ENCODE measurements at places on chromosomes 3 and 15. TPM values are rescaled to one million over a fixed set of nuclear protein-coding genes. Genes with fewer than 3 reads are reported as not detected.

GRCh38 chr3:187976365-187976900, 177.5 kb upstream of the LPP start:
- no peak for DNase-seq

- DNase-seq, result peak; percentile 87
Observed at GRCh38 chr3:159732172-159733111, 256.2 kb upstream of the IL12A start.

DNA sequence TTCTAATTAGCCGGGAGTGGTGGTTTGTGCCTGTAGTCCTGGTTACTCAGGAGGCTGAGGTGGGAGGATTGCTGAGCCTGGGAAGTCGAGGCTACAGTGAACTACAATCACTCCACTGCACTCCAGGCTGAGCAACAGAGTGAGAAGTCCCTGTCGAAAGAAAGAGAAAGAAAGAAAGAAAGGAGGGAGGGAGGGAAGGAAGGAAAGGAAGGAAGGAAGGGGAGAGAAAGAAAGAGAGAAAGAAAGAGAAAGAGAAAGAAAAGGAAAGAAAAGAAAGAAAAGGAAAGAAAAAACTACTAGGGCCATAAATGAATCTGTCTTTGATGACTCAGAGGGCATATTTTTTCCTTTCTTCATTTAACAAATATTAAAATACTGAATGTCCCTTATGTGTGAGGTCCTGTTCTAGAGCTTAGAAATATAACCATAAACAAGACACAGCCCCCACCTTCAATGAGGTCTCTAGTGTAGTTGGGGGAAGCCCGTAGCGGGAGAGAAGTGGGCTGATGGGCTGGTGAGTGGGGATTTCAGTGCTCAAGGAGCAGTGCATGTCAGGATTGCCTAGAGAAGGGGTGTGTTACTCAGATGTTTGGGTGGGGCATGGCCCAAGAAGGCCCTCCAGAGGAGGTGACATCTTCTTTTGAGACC, 35.2 kb upstream of the PIAS1 start:
- DNase-seq, result no peak

- no peak for DNase-seq
Observed at GRCh38 chr15:68209735-68210408, 4.7 kb upstream of the CALML4 start.

DNA sequence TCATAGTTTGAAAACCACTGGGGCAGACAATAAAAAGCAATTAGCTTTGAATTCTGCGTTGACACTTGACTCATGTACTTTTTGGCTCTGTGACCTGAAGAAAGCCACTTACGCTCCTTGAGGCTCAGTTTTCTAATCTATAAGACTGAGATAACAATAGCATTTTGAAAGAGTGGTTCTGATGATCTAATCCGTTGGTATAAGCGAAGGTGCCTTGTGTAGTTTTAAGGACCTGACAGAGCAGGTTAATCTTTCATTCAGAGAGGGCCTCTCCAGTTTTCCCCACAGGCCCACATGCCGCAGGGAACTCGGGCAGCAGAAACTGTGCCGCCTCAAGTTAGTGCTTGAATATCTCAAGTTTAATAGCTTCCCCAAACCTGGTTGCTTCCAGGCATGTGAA, 306.0 kb upstream of the GBE1 start:
- no peak for DNase-seq

- no peak for DNase-seq
Observed at GRCh38 chr15:80991421-80991820, 1.8 kb upstream of the MESD start.

DNA sequence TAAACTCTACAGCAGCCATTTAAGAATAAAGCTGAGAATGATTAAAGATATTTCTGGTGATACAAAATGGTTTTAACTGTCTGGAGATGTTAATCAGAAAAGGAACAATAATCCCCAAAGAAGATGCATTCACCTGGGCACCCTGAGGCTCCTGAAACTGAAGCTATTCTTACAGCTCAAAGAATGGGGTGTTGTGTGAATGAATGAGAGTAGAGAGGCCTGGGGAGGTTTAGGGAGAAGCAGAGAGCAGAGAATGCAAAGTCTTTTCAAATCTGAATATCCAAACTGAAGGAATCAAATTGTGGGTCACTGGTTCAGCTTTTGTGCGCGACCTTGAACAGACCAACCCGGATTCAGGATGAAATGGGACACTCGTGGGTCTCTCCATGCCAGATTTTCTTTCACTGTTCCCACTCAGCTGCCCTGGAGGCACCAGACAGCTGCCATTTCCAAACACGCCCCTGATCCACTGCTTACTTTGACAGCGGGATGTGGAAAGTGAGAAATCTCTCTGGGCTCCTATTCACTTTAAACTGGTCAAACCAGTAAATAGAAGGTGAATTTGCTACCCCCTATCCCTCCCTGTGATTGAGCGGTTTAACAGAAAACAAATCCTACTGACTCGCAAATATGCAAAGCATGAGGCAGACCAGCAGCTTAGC, 485.5 kb upstream of the THBS1 start:
- no peak for DNase-seq

DNA sequence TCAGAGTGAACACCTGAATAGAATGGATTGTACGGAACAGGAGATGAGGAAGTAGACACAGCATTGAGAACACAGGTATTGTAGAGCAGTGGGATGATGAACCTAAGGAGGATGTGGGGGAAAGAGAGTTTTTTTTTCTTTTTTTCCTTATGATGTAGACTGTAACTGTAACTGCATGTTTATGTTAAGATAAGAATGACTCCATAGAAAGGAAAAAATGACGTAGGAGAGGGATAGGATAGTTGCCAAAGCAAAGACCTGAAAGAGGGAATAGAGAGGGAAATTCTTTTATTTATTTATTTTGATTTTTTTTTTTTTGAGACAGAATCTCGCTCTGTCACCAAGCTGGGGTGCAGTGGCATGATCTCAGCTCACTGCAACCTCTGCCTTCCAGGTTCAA, 33.2 kb downstream of the APH1B start:
- no peak for DNase-seq

- peak; percentile 59 for DNase-seq
Observed at GRCh38 chr3:52606373-52607085, 70.1 kb downstream of the UQCC5 start.

- no peak for DNase-seq
Observed at GRCh38 chr3:141949399-141949798, 73.0 kb downstream of the ATP1B3 start.

DNA sequence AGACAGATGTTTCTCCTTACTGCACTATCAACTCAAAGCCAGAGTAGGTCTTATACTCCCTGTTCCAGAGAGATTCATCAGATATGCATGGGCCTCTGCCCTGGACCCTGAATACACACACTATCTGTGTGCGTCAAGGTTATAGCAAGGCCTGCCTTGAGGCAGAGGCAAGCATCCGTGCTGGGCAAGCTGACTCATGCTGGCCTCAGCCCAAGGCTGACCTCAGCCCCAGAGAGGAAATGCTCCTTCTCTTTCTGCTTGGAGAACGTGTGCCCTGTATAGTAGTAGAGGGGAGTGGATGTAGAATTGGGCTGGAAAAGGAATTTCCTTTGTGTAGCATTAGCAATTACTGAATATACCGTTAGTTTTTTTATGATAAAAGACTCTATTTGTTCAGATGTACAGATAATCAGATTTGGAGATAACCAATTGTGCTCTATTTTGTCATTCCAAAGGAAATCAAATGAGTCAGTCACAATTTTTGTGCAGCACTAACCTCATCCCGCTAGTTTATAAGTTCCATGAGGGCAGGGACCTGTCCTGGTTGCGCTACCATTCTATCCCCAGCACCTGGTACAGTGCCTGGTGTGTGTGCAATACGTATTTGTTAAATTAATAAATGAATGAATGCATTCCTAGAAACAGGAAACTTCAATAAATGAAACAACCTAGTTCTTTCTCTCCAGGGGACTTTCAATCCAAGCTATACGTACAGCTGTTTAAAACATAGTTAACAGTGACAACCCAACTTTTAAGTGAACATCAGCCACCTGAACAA, 13.3 kb upstream of the PAQR9 start:
- peak; percentile 94 for DNase-seq

DNA sequence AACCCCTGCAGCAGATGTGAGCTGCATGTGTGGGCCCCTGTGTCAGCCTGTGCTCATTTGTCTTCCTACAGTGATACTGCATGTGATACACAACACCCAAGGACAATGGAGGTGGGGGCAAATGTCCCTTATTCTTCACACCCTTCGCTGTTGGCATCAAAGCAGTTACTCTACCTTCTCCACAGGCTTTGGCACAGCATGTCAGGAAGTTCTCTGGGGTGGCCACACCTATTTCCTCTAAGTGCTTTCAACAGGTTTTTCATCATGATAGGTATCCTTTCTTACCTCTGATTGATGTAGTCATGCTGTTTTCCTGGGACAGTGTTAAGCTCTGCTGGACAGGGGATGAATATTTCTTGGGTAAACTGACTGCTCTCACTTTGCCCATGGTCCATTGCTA, 29.5 kb downstream of the ZNF662 start:
- DNase-seq, result no peak

GRCh38 chr15:75230016-75230343, 28.2 kb upstream of the GOLGA6C start:
- no peak for DNase-seq

DNA sequence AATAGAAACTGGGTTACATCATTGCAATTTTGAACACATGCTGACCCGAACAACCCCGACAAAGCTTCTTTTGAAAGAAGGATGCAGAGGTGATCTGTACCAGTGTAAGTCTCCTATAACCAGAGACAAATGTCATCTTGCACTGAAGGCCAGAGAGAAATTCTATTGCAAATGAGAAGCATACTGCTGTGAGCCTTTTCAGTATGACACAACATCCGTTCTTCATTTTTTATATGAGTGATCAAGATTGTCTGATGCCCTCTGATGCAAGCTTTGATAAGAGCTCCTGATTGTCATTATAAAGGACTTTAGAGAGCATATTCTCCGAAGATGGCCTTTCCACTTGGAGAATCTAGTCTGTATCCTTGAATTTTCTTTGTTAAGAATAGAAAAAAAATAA, 36.9 kb downstream of the PCOLCE2 start:
- no peak for DNase-seq

DNA sequence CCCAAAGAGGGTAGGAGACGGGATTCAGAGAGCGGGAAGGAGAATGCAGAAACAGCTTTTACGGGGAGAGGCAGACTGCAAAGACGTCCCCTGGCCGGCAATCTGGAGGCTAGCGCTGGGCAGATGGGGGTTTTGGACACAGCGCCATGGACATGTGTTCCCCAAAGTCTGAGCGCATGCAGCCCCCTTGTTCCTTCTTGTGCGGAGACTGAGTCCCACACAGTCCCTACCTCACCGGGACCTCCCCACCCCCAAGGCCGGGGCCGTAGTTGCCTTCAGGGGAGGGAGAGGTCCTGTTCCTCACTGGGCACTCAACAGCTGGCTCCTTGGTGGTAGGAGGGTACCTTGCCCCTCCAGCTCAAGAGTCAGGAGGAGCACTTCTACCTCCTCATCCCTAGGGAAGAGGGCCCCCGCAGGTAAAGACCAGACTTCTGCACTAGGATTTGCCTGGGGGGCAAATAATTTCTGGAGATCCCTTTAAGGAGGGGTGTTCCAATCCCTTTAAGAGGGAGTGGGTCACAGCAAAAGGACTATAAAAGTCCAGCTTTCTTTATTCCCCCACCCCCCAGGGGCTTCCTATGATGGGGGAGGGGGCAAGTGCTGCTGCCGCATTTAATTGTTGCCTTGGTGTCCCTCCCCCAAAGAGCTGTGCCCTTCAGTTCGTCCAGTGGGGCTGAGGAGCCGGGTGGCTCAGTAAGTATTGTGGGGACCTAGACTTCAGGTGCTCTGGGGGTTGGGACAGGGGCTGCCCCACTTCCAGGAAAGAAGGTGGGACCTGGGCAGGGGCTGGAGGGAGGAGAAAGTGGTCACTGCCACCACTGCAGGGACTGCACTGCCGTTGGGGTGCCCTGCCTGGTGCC, 3.6 kb upstream of the BAHD1 start:
- DNase-seq, result no peak

DNA sequence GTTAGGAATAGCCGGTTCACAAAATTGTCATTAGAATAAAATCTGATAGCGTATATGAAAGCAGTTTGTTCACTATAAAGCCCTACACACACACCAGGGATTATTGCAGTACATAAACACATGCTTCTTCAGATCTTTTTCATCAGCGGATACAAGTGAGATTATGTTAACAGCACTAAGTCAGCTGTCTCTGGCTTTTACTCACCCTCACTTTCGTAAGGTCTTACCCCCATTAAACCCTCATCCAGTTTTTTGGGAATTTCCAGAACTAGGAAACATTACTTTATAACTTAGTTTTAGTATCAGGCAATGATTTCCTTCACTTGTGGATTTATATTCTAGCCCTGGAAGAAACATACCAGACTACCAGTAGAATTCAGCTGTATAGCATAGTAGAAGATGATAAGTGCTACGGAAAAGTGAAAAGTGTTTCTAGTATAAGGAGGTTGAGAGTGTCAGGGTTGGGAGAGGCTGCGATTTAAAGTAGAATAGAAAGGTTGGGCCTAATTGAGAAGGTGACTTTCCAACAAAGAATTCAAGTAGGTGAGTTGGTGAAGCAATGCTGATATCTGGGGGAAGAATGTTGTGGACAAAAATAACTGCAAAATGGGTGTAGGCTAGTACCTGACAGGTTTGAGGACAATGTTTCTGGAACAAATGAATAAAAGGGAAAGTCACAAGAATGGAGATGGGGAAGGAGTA, 22.7 kb downstream of the TMEM207 start:
- no peak for DNase-seq

DNA sequence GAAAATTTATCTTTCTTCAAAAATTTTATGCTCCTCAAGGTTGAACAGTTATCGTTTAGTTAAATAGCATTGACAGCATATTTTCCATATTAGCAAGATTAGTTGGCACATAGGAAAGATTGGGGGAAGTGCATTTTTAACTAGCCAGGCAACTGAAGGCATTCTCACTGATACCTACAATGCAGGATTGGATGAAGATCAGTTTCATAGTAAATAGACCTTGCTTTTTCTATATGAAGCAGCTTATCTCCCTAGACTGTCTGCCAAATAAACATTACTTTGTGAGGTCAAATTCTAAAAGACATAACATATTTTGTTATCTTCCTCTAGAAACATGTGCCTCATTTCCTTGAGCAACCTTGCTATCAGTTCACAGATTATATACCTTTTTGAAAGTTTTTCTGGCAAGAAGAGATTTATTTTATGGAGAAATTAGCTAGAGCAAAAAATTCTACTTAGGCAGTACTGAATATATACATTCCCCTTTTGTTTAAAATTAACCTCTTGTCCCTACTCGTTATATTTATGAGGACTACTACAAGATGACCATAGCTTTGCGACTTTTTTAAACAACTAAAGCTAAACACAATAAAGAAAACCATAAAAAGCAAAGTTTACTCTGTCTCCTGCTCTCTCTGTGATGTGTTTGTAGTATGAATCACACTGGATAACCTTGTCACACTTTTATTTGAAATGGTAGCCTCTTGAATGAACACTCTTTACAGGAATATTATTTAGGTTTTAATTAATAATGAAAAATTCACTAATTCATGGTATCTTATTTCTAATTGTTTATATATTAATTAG, 654.9 kb upstream of the TBL1XR1 start:
- DNase-seq, result peak; percentile 55

The CTDSPL gene
- total RNA-seq, result 37.9 TPM

The GRAMD2A gene
- 0.77 TPM for total RNA-seq

The NR1D2 gene
- total RNA-seq, result 20.7 TPM

The NRG4 gene
- total RNA-seq, result 0.18 TPM

The POPDC2 gene
- 2.1 TPM for total RNA-seq

The ACP3 gene
- not detected for total RNA-seq

The FOXB1 gene
- total RNA-seq, result 1.3 TPM

The REC114 gene
- not detected for total RNA-seq

The ATP8B4 gene
- total RNA-seq, result 0.23 TPM

All from astrocyte (in vitro differentiated cells and primary cell).